ENCODE measurements at places on chromosomes 5 and 9.

DNA sequence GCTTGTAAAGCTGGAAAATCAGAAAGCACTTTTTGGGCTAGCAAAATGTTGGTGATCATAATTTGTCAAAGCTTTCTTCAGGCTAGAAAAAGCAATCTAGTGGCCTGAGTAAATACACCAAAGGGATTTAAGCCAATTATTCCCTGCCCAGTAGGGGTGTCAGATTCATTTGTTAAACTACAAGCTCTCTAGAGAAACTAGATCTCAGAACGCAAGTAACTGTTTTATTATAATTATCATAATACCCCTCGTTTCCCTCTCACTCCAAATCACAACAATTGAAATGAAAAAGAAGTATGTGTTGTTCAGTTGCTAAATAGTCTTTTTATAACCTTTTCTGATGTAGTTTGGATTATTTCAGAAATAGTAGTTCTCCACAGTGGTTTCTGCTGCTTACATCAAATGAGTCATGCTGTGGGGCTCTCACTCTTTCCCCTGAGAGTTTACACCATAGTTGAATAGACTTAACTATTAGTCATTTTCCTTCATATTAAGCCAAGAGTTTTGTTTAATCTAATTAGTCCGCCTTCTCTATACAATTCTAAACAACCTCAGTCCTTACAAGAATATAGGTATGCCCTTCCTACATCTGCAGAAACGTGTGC lies 918.6 kb upstream of the DMAC1 start:
- peak; percentile 6 for DNase-seq

DNA sequence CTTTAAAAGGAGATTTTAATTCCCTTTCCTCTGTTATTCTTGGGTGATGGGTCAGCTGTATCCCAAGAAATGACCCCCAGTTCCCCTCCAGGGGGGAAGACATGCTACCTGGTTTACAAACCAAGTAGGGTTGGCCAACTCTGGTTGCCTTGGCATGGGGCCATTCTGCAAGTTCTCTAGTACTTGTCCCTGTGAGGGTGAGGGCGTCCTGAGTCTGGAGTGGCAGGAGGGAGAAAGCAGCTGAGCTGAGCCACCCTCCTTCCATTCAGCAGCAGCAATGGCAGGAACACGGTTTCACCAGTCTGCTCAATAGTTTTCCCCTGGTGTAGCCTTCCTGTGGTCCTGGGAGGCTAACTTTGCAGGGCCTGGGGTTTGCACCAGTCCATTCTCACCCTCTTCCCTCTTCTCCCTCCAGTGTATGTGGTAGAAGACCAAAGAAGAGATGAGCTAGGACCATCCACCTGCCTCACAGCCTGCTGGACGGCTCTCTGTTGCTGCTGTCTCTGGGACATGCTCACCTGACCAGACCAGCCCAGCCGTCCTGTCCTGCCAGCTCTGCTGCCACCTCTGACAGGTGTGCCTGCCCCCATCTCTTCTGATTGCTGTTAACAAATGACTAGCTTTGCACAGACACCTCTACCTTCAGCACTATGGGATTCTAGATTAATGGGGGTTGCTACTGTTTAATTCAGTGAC lies 59.9 kb downstream of the PFDN1 start:
- no peak for DNase-seq

DNA sequence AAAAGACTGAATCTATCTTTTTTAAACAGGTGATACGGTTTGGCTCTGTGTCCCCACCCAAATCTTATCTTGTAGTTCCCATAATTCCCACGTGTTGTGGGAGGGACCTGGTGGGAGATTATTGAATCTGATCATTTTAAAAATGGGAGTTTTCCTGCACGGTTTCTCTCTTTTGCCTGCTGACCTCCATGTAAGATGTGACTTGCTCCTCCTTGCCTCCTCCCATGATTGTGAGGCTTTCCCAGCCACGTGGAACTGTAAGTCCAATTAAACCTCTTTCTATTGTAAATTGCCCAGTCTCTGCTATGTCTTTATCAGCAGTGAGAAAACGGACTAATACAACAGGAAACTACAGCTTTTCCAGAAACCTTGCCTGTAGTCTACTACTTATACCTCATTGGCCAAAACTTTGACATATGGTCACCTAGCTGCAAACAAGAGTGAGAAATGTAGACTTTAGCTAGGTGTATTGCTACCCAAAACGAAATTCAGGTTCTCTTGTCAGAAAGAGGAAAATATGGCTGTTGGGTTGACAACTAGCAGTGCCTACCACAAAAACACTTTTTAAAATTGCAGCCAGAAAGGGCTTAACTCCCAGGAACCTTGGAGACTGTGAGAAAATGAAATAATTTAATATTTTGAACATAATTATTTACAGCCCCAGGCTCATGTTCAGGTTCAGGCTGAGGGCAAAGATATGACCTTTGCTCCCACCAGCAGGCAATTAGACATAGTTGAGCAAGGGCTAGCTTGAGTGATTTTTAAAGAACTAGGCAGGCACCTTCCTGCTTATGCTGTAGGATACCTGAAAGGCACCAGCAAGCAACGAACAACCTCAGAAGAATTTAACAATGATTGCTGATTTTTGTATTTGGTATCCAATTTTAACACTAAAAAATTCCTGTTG lies 7.4 kb upstream of the AGGF1 start:
- DNase-seq, result no peak

- DNase-seq, result no peak
These were observed 17.7 kb downstream of the TTLL11 start for GRCh38 chr9:122075135-122076030.

DNA sequence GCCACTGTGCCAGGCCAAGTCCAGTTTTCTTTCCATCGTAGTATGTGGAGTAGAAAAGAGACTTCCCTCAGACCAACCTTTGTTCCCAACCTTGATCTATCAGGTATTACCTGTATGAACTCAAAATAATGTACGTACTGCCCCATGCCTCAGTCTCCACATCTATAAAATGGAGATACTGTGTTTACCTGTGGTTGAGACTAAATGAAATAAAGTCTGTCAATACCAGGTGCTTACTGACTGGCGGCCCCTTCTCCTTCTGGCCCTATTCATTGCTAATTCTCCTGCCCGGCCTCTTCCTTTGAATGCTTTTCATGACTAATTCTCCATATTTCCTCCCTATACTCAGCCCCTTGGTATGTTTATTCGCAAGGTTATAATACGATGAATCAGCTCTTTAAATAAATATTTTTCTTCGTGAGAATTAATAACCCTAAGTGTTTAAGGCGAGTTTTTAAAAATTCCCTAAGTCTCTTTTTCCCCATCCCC lies 89.6 kb upstream of the BASP1 start:
- no peak for DNase-seq

DNA sequence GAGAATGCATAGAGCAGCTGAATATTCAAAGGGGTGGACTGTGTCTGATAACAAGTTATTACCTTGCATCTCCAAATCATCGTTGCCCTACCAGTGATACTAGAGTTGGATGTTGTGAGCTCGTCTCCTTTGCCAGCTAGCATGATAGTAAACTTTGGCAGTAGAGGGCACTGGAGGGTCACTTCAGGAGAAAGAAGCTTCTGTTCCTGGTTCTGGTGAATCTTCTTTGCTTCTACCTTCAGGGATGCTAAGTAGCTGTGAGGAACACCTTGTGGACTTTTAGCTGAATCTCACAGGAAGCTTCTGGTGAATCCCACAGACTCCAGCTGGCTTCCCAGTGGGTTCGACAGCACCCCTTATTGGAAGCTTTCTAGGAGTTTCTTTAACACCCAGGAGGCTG lies 626.6 kb upstream of the SGCD start:
- DNase-seq, result no peak
